Stimulated activated CD4-positive, alpha-beta T cell treated with anti-CD3 and anti-CD28 coated beads, Interleukin-15, amount 100 ng/mL, for 1 hour (primary cell): ENCODE measurements at places on chromosomes 7 and 10.
A peak's percentile ranks its signal among the peaks of the same experiment; 100 is the strongest.

DNA sequence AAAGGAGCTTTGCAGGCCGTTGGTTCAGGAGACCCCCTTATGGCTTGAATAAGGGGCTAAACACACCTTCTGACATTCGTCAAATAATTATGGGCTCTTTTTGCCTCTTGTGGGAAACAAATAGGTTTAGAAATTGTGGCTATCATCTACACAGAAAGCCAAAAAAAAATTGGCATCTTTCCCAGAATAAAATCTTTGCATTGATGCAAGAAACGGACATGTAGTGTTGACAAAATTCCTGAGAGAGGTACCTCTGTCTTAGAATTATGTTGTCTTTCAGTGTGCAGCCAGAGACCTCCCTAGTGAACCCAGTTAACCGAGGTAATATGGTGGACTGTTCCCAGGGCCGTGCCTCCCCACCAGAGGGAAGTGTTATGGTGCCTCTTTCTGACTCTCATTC, 283.9 kb downstream of the SDHAF3 start:
- no peak for DNase-seq

DNA sequence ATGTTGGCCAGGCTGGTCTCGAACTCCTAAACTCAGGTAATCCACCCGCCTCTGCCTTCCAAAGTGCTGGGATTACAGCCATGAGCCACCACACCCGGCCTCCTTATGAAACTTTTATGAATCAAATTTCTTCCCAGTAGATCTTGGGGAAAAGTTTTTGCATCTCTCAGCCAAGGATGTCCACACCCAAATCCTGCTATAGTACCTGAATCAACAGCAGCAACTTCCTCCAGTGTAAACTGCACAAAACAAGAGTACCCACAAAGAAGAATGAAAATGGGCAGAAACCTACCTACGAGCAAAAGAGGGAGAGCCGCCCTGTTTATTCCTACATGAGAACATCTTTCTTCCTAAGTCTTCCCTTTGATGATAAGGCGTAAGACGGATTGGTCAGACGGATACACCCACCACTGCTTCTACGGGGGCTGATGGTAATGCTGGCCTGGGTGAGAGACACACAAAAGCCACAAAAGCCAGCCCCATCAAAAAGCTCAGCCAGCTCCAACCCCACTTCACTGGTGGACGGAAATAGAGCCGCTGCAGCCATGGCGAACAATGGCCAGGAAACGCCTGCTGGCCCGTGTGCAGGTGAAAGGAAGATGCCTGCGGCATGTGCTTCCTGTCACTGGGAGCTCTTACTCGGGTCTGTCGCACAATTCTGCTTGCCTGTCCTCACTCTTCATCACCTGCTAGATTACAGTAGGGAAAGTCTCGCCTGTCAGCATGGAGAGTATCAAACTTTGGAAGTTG, 10.4 kb downstream of the JCAD start:
- DNase-seq: no peak

- no peak for DNase-seq
These were observed 39.5 kb downstream of the AGK start for GRCh38 chr7:141590666-141591065.

- DNase-seq: no peak
These were observed 222.4 kb downstream of the CACNA2D1 start for GRCh38 chr7:82221152-82221674.

GRCh38 chr7:18960725-18961124, 156.7 kb downstream of the TWIST1 start:
- no peak for DNase-seq

GRCh38 chr7:106901828-106902441, 36.9 kb downstream of the PIK3CG start:
- no peak for DNase-seq

DNA sequence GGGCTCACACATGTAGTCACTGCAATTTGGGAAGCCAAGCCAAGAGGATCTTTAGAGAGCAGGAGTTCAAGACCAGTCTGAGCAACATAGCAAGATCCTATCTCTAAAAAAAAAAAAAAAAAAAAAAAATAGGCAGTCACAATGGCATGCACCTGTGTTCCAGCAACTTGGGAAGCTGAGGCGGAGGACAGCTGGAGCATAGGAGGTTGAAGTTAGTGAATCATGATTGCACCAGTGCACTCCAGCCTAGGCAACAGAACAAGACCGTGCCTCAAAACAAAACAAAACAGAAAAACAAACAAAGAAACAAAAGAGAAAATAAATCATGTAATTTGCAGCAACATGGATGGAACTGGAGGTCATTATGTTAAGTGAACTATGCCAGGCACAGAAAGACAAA, 33.6 kb upstream of the BICC1 start:
- DNase-seq: no peak

GRCh38 chr7:21986096-21986495, 40.4 kb upstream of the CDCA7L start:
- DNase-seq: no peak

DNA sequence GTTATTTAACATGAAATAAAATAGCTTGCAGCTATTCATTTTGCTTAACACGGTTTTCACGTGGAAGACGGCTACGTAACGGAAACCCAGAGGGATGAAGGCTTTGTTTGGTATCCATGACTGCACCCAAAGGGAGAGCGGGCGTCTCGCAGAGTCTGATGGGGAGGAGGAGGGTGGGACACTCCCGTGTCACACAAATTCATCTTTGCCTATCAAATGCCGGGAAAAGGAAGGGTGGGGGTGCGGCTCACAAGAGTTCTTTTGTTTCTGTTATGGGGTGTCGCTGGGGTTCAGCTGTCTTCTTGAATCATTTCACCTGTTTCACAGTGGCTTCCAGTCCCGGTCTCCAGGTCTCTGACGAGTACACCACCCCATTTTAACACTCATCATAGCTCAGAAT, 108.5 kb downstream of the ZRANB1 start:
- no peak for DNase-seq

- DNase-seq: peak; percentile 60
These were observed 1.6 kb downstream of the HOXA3 start for GRCh38 chr7:27150568-27151340.

GRCh38 chr7:22185559-22185958, 171.4 kb downstream of the RAPGEF5 start:
- DNase-seq: no peak

DNA sequence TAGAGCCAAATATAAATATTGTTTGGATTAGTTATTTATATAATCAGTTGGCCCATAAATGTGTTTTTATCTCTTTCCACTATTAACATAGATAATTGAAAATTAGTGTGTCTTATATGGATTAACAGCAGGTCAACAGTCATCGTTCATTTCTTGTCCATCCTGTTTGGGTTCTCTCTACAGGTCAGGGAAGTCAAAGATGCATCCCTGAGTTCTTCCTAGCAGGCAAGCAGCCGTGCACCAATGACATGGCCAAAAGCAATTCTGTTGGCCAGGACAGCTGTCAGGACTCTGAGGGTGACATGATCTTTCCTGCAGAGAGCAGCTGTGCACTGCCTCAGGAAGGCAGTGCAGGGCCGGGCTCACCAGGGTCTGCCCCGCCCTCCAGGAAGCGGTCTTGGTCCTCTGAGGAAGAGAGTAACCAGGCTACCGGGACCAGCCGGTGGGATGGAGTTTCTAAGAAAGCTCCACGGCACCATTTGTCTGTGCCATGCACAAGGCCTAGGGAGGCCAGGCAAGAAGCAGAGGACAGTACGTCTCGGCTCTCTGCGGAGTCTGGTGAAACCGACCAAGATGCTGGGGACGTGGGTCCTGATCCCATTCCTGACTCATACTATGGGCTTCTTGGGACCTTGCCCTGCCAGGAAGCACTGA, 15.9 kb downstream of the FBH1 start:
- DNase-seq: no peak

- DNase-seq: no peak
These were observed 30.4 kb downstream of the MKRN1 start for GRCh38 chr7:140448781-140449480.

GRCh38 chr7:149875396-149875795, 1.6 kb downstream of the ATP6V0E2 start:
- no peak for DNase-seq

DNA sequence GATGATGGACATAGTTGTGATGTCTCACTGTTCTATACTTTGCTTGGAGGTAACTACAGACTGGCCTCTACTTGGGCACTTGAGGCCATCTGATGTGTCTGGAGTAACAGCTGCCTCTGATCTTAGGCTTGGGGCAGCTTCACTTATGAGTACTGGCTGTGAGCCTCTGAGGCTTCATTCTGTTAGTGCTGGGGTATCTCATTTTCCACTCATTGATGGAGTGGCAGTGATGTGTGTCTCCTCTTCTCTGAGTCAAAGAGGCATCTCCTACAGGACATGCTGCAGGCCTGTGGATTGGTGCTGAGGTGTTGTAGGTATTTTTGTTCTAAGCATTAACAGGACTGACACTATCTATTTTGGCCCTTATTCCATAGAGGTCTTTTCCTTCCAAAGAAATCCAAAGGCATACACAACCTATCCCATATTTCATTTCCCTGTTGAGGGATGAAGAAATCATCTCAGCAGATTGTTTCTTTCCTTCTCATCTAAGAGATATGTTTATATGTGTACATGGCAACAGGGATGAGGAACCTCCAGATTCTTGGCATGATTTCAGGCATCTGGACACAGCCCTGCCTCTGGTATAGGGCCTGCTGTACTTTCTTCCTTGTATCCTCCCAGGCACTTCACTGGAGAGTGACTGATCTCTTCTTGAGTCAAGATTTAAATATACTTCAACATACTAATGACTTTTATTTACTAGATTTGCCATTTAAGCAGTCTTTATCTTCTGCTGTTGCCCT, 65.7 kb upstream of the NOBOX start:
- DNase-seq: no peak

DNA sequence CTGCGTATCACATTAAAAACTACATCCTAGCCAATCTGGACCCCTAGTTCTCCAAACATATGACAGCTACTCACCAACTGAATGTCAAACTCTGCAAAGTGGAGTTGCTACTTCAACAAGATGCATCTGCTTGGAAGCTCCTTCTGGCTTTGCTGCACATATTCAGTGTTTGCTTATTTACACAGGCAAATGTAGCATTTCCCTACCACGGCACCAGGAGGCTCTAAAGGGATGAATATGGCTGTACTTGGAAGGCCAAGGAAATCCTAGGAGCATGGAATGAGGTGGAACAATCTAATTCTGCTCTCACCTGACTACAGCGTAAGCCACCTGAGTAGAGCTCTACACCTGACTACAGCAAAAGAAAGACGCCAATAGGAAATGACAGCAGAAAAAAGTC, 39.7 kb downstream of the MTPAP start:
- DNase-seq: no peak

- DNase-seq: no peak
These were observed 1.2 kb downstream of the CLDN4 start for GRCh38 chr7:73831834-73832651.

- no peak for DNase-seq
These were observed 7.2 kb upstream of the NRP1 start for GRCh38 chr10:33341637-33342036.

GRCh38 chr10:103448746-103449145, 3.4 kb downstream of the CALHM2 start:
- no peak for DNase-seq

GRCh38 chr10:132163278-132163765, 23.4 kb upstream of the DPYSL4 start:
- DNase-seq: no peak

DNA sequence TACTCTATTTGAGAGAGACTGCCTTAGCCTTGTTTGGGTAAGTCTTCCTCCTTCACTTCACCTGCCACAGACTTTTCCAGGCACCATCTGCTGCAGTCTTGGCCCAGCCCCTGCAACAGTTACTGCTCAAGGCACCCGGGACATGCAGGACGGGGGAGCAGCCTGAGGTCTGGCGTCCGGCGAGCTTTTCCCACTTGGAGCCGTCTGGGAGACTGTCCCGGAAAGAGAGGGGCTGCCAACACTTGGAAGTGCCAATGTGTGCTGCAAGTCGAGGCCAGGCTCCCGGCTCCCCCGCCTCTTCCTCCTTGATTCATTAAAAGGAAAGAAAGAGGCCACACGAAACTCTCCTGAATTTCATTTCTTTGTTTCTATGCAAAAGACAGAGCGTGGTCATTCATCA, 13.7 kb downstream of the HTRA1 start:
- DNase-seq: no peak

GRCh38 chr7:98418636-98419315, 17.9 kb upstream of the BAIAP2L1 start:
- DNase-seq: no peak

DNA sequence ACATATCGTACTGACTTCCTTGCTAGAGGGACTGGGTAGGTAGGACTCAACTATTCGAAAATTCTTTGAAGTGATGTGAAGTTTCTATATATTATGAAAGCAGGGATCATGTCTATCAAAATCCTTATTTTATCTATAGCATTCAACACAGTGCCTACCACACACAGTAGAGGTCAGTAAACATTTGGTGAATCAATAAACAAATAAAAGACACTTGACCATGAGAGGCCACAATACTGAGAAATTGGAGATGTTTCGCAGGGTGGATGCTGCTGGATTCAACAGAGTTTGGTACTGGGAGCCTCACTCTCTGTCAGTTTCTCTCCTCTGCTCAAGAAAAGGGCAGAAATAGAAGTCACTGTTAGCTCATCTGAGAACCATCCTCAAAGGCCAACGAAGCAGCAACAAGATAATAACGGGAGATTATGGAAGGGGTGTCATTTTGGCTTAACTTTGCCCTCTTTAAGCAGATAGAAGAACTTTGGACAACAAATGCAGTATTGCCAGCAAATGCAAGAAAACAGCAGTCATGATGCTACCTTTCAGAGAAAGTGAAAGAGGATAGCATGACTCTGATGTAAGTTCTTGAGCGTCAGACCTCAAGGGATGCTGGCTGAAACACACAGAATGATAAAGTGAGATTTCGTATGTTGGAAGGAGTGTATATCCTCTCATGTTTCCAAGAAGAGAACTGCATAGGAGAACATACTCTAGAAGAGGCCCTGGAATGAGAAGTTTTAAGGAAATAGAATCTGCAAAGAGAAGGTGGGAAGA, 107.6 kb downstream of the SEMA3E start:
- DNase-seq: no peak

GRCh38 chr7:47119261-47119865, 462.5 kb downstream of the TNS3 start:
- no peak for DNase-seq

DNA sequence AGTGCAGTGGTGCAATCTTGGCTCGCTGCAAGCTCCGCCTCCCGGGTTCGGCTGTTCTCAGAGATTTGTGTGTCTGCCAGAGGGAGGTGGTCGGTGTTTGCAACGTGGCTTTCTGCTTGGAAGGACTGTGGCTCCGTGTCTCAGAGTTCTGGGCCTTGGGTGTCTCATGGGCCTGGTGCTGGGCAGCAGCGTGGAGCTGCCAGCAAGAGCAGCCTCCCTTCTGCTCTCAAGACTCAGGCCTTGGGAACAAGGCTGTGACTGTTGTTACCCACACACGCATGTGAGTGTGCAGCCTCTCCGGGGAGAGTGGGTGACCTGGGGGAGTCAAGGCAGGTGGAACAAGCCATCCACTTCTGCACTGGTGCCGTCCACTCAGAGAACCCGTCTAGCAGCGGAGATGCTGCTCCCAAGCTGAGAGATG, 52.0 kb downstream of the VIPR2 start:
- DNase-seq: no peak

- no peak for DNase-seq
These were observed 118.1 kb upstream of the PHF14 start for GRCh38 chr7:10855583-10855982.

DNA sequence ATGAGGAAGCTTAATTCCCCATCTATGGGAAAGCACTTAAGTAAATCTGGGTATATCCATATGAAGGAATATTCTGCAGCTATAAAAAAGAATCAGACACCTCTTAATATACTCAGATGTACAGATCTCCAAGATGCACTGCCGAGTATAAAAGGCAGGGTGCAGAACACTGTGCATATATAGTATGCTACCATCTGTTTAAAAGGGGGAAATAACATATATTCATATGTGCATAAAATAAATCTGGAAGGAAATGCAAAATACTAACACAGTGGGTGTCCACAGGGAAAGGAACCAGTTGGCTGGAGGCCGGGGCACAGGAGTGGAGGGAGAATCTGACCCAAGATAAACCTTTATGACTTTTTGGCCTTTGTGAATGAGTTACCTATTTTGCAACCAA, 201.4 kb downstream of the SFMBT2 start:
- DNase-seq: no peak
